ENCODE measurements at places on chromosomes 16 and 17. TPM values are rescaled to one million over a fixed set of nuclear protein-coding genes. Genes with fewer than 3 reads are reported as not detected.

DNA sequence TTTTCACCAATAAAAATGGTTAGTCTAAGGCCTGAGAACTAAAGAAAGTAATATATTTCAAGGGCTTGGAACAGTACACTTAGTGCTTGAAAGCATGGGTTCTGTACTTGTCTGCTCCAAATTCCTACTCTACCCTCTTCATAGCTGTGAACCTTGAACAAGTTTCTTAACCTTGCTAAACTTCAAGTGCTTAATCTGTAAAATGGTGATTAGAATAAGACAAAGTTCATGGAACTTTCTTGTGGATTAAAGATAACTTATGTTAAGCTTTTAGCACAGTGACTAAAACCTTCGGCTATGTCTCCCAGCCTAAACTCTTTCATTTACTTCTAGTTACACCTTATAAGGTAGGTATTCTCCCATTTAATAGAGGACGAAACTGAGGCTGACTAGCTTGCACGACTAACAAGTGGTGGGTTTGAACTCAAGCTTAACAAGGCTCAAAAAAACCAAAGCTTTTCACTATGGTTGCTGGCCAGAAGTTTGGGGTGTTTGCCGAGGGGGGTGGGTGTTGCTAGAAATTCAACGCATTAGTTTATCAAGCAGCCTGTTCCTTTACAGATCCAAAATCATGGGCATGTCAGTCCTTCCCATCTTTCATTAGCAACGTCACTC, 28.8 kb downstream of the CDRT4 start:
- DNase-seq: no peak

GRCh38 chr16:1007284-1007850, 25.8 kb downstream of the SOX8 start:
- DNase-seq: no peak

DNA sequence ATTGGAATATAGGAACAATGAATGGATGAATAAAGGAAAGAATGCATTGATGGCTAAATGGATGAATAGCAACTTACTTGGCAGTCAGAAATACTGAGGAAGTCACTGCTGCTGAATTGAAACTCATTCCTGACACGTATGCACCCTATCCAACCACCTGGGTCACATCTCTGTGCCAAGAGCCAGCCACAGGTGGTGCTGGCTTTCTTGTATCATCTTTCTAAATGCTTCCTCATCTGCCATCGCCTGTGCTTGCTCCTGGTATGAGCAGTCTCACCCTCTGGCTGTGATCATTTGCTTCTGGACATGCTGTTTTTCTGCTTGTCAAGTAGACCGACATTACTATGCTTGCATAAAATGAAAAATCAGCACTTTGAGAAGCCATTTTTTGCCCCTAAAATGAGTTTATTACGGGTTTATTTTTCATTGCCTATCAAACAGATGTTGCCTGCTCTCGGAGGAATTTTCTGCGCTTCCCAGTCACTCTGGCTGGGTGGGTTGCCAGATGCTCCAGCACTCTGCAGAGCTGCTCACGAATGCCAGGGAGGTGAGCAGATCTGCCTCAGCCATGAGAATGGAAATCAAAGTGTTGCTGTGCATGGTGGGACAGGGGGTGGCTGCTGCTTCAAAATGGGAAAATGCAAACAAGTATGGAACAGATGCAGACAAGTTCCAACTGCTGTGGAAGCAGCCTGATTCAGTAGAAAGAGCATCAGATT, 1349.6 kb upstream of the CDH8 start:
- no peak for DNase-seq

DNA sequence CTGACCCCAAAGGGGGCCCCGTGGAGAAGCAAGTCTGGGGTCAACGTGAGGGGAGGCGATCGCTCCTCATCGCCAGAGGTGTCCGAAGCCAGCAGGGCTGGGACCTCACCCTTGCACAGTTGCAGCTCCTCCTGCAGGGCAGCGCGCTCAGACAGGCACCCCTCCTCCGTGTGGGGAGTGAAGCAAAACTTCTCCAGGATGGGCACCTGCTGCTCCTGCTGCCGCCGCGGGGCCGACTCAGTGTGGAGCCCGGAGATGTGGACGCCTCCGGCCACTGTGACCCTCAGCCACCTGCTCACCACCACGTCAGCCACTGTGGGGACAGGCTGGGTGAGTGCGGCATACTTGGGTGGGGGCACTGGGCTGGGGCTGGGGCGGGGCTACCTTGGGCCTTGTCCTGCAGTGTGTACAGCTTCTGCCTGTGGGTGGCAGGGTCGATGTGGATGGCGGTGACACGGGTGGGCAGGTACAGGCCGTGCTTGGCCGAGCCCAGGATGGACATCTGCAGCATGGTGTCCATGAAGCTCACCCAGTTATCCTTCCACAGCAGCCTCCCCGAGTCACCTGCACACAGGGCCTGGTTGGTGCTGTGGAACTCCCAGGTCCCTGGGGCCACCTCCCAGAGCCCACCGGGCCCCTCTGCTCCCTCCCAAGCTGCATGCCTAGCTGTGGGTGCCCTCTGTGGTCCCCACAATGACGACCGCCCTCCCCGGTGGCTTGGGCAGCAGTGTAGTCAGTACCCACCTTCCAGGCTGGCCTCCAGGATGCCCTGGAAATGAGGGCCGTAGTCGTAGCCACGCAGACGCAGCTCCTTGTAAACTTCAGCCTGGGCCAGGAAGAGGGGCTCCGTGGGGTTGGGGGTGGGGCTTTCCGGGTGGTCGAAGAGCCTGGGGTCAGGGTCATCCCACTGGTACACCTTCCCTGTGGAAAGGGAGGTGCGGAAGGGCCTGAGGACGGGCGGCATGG, 10.8 kb downstream of the FASN start:
- no peak for DNase-seq

- DNase-seq: peak; percentile 42
These were observed 68.7 kb downstream of the HIC1 start for GRCh38 chr17:2123375-2124251.

DNA sequence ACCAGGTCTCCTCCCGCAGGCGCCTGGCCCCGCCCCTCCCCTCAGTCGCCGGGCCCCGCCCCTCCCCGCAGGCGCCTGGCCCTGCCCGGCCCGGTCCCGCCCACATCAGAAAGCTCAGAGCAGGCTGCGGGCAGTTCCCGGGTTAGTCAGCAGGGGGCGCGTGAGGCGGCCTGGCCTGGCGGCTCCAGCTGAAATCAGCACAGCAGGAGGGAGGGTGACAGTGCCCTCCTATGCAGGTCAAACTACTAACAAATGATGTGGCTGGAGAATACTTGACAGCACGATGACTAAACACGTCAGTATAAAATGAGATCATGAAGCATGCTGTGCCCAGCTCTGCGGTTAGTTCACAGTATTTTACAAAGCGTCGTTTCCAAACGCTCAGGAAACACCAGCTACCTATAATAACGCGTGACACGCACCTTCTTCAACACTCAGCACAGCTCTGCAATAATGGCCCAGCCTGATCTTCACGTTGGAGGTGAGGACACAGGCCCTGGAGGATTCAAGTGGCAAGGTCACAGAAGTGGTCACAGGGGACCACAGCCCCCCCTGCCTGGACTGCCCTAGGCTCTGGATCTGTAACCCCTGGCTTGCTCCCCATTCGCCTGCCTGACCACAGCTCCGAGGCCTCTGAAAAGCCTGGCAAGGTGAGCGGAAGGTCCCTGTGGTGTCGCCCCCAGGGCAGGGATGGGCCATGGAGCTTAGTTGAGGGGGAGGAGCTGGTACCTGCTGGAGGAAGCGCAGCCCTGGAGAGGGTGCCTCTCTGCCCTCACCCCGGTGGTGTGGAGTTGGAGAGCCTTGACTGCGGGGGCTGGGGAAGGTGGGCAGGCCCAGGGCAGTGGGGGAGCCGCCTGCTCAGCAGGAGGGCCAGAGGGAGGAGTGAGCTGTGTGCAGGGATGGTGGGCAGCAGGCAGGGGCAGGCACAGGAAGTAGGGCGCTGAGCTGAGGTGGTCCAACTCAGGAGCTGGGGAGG, 81.2 kb downstream of the KCNJ12 start:
- peak; percentile 94 for DNase-seq

SOCS1 gene
- total RNA-seq: 0.91 TPM

PRSS21 gene
- total RNA-seq: not detected

TBC1D26 gene
- total RNA-seq: not detected

DNA sequence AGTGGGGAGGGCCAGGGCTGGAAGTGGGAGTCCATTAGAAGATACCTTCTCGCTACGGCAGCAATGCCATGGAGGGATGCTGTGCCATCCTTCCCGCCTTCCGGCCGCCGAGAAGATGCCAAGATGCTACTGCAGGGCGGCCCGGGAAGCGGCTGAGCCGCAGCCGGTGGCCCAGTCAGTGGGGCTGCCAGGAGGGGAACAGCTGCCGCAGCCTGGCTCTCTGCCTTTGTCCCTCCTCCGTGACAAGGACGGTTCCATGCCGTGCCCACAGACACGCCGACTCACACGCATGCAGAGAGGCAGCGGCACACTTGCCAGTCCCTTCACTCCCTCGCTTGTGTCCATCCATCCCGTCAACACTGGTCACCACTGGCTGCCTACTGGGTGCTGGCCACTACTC, 20.2 kb upstream of the NCBP3 start:
- no peak for DNase-seq

- DNase-seq: peak; percentile 89
These were observed at the start of the genes CNTD1 and COA3 for GRCh38 chr17:42798383-42799380. Gene CNTD1 (plus strand): TSS chr17:42798861. CDS start chr17:42799068, 207 bp downstream. Gene COA3 (minus strand): TSS chr17:42798704. CDS start chr17:42798681, 23 bp downstream.

SLC43A2 gene
- total RNA-seq: 3.1 TPM

- peak; percentile 58 for DNase-seq
These were observed 28.7 kb downstream of the ARL4D start for GRCh38 chr17:43427362-43428043.
